ENCODE measurements at places on chromosomes 6 and 20.

DNA sequence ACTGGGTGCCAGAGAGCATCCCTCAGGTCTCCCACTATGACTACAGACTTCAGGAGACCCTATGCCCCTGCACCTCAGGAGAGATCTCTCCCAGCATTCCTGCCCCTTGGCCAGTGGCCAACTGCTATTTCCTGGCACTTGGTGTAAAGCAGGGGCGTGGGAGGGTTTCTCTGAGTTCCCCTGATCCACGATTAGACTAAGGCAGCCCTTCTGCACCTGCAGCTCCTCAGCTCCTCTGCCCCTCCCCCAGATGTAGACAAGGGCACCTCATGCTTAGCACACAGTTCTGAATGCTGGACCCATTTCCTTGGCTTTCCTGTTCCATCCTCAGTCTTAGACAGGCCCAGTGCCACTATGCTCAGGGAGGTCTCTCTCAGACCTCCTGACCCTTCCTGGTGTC is 28.6 kb downstream of the EDN1 start:
- DNase-seq, result no peak

DNA sequence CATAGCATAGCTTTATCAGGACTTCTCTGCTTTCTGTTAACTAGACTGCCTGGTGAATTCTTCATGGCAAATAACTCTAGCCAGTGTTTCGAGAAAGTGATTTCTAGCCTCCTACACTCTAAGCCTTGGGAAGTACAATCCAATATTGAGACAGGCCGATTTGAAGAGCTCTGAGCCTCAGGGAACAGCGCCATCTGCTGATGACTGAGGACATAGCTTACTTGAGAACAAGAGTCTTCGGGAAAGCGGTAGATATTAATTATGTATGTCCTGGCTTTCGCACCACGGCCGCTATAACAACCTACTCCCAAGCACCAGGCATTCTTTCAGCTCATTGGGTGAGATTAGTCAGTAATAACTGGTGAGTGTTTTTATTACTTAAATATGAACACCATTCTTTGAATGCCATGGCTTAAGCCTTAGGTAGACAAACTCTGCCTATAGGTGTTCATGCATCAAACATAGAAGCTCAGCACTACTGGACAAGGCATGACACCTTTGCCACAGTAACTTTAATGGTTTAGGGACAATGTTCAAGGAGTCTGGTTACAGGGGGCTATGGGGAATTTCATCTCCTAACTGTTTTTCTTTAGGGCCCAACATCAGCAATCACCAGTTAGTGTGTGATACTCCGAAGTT is 518.6 kb downstream of the BMP2 start:
- DNase-seq, result peak; percentile 47

GRCh38 chr6:144844596-144844995 is 559.5 kb downstream of the UTRN start:
- DNase-seq, result no peak

GRCh38 chr20:5265662-5265985 is 51.1 kb downstream of the PROKR2 start:
- no peak for DNase-seq

- DNase-seq, result peak; percentile 59
These were observed 1.5 kb downstream of the ZNFX1 start for GRCh38 chr20:49276161-49276960.

DNA sequence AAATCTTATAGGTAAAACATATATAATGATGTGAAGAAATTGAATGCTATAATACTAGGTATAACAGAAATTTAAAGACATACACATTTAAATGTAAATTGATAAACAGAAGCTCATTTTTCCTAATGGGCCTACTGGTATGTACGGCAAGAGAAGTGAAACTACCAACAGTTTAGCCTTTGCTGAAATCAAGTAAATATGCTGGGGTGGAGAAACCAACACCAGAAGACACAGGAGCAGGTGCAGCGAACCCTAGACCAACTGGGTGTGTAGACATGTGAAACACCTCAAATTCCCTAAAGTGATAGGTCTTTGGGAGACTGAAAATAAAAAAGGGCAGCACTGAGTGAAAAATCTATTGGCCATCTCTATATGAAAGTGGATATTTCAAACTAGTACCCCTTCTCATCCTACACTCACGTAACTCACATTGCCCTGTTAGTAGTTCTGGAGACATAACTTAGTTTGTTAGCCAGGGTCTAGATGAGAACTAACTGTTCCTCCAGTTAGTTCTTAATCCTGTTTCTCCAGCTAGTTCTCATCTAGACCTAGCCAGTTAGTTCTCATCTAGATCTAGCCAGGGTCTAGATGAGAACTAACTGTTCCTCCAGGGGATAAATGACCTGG is 53.1 kb downstream of the SLC35D3 start:
- no peak for DNase-seq

- DNase-seq, result no peak
These were observed 13.5 kb downstream of the SLC17A5 start for GRCh38 chr6:73640179-73640750.

GRCh38 chr6:16851758-16852157 is 90.5 kb upstream of the ATXN1 start:
- DNase-seq, result no peak

DNA sequence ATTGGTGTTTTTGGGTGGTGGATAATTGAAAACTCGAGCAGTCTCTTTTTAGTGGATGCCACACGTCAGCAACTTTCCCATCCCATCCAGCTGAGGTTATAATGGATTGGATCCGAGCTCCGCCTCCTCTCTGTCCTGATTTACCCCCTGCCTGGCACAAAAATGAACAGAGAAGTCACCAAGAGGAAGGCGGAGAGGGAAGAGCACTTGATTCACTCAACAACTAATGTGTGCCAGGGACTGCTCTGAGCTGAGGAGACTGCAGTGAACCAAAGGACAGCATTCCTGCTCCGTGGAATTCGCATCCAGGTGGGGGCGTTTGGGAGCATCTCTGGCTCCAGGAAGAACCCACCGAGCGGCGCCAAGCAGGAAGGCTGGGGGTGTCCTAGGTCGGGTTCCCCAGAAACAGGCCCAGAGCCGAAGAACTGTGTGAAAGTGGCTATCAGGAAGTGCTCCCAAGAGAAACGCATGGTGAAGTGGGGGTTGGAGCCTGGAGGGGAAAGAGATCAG is 95.8 kb upstream of the NAA20 start:
- no peak for DNase-seq

DNA sequence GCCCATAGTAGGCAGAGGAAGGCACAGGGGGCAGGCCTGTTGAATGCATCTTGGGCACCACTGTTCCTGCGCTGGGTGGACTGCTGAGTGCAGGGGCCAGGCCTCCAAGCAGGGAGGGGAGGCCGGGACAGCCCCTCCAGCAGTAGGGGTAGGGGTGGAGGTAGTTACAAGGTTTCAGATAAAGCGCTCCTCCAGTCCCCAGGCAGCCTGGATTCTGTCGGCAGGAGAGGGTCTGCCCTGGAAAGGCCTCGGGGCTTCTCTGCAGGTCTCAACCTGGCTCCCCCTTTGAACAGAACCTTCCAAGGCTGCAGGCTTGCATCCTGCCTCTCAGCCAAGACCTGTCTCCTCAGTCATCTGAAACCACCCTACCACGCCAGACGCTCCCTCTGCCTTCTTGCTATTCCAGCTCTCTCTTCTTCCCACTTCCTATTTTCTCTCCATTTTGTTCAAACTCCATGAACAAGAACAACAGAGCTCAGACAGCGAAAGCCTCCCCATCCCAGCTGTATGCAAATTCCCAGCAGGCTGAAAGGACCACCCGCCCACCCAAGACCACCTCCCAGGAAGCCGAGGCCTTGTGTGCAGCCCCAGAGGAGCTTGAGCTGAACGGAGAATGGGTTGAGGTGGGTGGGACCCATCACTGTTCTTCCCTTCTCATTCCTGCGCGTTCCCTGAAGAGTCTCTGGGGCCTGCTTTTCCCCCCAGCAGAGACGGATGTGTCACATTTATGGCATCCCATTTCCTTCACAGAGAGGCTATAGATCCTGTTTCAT is 1.4 kb downstream of the MLN start:
- DNase-seq, result no peak

DNA sequence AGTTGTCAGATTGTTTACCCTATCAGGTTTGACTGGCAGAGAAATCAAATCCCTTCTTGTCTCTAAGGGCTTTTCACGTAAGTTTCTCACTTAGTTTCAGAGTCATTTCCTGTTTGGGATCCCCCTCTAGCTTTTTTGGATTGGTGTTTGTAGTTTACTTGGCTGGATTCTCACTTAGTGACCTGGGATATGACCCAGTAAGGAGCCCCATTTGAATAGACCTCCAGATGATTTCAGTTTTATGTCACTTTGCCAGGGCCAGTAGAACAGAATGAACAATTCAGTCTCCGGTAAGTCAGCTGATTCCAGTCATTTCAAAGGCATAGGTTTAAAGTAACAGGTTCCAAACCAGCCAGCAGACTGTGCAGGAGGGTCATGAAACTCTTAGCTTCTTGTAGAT is 8.2 kb downstream of the FAM135A start:
- no peak for DNase-seq

DNA sequence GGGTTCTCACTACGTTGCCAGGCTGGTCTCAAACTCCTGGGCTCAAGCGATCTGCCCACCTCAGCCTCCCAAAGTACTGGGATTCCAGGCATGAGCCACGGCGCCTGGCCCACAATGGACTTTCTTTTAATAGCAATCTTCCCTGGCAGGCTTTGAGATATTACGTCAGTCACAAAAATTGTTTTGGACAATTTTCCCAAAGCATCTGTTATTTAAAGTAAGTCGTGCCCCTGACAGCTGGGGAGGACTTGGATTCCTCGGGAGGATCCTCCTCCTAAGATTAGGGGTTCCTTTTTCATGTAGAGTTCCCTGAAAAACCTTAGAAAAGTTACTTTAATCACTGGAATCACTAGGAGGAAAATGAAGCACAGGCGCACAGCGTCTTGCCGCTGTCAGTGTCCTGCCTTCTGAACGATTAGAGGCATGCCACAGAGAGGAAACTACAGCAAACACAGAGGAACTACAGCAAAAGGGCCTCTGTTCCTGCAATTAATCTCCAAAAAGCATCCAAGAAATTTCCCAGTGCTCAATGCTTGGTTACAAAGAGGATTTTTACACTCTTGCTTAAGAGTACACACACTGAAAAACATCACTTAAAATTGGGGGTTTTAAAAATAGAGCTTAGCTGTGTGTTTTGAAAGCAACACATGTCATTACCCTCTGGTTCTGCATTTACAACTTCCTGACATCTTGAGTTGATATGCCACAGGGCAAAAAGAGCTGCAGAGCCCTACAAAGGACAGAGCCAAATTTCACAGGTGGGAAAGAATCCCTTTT is 4.5 kb downstream of the ACSS1 start:
- peak; percentile 64 for DNase-seq

DNA sequence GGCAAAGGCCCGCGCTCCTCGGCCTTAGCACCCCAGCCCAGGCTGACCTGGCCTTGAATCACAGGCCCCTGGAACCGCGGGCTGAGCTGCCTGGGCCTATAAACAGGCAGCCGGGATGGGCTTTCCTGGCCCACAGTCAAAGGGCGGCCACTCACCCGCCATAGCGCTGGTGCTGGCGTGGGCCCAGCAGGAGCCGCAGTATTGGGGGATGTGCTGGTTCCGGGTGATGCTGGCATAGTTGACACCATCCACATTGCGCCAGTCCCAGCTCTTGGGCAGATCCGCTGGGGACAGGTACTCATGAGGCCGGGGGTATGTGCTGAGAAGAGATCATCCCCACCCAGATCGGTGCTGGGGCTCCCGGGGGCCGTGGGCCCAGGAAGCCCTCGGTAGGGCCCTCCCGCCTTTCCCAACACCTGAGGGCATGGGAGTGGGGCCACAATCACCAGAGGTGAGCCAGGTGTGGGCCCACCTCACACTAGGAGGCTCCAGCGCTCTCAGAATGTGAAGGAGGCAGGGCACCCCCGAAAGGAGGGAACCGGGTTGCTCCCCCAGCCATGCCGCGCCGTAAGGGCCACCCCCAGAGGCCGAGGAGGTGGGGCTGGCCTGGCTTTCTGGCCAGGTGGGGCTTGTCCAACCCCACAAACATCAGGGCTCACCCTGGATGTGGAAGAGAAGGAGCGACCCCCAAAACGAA is 739 bp downstream of the CTSZ start:
- DNase-seq, result peak; percentile 59

DNA sequence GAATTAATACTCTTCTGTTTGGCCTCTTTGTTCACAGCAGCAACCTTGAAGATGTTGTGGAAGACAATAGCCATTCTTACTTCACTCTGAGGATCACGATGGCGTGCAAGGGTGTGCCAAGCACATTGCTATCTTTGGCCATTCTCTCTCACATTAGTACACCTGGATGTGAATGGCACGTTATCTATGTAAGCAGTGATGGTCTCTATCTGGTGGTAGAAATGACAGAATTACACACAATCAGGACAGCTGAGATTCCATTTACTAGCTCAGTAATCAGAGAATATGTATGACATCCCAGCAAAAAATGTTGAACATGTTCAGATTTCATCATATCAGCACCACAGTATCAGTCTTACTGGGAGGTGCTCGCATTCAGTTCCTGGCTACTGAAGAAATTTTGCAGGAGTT is 116.2 kb downstream of the LCA5 start:
- DNase-seq, result peak; percentile 85

- DNase-seq, result peak; percentile 18
These were observed 270.4 kb upstream of the PLCB4 start for GRCh38 chr20:8798505-8798904.

DNA sequence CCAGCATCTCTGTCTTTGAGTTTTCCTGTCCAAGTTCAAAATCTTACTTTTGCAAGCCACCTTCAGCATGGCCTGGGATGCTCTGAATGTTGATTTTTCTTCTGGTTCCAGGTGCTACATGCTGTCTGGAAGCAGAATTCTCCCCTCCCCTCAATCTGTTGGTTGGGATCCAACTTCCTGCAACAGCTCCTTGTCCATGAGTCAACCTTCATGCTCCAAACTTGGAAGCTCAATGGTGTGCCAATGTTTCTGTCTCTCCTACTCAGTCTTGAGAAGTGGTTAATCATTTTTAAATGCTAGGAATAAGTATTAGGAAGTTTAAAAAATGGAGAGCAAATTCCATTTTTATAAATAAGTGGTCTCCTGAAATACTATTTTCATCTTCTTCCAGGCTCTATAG is 33.2 kb upstream of the PLEKHG1 start:
- no peak for DNase-seq

- DNase-seq, result no peak
These were observed 126.0 kb upstream of the LRFN2 start for GRCh38 chr6:40713002-40713719.

DNA sequence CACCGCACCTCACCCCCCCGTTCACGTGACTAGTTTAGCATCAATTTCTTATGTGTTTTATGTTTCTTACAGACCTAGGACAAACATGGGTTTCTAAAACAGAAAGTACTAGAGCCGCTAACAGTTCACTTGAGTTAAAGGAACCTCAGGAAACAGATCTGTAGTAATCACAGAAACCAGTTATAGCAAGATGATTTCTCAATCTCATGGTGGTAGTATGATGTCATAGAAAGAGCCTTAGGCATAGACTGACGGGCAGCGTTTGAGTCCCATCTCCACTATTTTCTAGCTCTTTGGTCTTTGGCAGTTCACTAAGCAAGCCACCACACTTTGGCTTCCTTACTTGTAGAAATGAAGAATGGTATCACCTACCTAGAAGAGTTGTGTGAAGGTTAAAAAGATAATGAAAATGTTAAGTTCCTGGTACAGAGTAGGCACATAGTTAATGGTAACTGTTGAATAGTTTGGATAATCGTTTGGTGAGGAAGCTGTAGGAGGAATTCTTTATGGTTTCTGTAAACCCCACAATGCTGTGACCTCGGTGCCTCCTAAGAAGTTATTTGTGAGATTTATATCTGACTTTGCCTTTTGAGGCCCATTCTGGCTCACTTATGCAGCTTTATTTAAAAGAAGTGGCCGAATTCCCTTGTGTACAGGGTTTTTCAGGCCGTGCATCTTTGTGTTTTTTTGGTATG is 21.3 kb downstream of the CTNNBL1 start:
- DNase-seq, result peak; percentile 34
